OCI-M1 (cell line): ENCODE measurements at places on chromosomes 12 and 14.

GRCh38 chr14:22097586-22098292 is 424.1 kb upstream of the OR4E1 start:
- DNase-seq: no peak

GRCh38 chr12:68317047-68317667 is 15.0 kb downstream of the MDM1 start:
- peak; percentile 79 for DNase-seq

- no peak for DNase-seq
Measured at GRCh38 chr12:130192642-130193345, 30.5 kb downstream of the FZD10 start.

GRCh38 chr12:105089817-105090216 is 5.6 kb upstream of the ALDH1L2 start:
- no peak for DNase-seq

- DNase-seq: peak; percentile 64
Measured at GRCh38 chr12:14554281-14555007, 13.2 kb downstream of the PLBD1 start.

- DNase-seq: no peak
Measured at GRCh38 chr12:126431767-126432166, 1366.5 kb downstream of the AACS start.

DNA sequence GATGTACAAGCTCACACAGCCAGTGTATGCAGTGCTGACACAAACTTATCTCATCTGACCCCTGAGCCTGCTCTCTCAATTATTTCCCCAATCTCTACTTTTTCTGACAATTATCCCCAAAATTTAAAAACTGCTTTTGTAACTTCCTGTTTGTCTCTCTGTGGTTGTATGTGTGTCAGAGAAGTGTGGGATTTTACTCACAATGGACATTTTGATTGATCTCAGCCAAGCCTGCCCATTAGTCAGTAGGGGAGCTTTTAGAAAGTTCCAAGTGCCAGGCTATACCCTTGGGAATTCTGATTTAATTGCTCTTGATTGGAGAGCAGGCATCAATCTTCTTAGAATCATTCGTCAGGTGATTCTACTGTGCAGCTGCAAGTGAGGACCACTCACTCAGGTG is 64.9 kb upstream of the LMNTD1 start:
- DNase-seq: no peak

DNA sequence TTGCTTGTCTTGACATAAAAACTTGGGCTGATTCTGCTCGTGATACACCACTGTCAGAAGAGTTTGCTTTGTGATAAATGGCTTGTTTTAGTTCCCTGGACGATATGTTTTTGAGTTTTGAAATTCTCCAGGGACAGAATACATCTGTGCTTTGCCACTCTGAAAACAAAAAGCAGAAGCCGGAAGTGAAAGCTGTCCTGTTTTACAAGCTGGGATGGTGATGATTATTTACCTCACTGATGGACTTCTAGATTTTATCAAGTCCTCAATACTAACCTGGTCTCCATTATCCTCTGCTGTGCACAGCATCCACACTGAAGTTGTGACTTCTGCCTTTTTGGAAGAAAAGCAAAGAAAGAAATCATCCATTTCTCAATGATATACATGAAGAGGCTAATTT is 251.6 kb downstream of the TRHDE start:
- DNase-seq: peak; percentile 11

DNA sequence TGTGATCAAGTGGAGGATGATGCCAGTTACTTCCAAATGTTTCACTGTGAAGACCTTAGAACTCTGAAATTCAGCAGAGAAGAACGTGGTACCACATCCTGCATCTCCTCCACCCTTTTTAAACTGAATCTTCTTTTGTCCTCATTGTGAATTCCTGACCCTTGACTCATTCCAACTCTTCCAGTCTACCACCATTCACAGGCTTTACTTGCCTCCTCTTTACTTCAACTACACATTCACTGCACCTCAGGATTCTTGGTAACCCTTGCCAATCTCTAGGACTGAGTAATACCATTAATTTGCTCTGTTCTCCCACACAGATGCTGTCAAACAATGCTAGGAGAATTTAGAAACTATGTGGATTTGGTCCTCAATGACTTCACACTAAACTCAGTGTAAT is 37.3 kb downstream of the PPP1R12A start:
- no peak for DNase-seq

GRCh38 chr14:81802341-81802740 is 268.7 kb upstream of the SEL1L start:
- DNase-seq: no peak

- DNase-seq: no peak
Measured at GRCh38 chr12:179131-179884, 34.6 kb downstream of the SLC6A12 start.

DNA sequence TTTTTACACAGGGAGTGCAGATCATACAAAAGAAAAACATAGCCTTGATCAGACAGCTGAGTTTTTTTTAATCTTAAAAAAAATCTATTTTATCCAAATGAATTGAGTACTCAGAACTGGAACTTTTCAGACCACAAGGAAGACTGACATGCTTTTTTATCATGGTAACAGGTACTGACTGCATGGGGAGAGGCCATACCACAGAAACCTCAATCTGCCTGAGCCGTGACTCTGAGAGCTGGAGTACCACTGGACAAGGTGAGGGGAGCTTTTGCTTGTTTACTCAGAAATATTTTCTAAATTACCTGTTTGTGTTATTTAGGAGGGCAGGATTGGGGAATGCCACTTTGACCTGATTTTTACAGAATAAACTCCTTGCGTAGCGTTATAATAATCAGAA is 143.9 kb downstream of the ALX1 start:
- peak; percentile 56 for DNase-seq

DNA sequence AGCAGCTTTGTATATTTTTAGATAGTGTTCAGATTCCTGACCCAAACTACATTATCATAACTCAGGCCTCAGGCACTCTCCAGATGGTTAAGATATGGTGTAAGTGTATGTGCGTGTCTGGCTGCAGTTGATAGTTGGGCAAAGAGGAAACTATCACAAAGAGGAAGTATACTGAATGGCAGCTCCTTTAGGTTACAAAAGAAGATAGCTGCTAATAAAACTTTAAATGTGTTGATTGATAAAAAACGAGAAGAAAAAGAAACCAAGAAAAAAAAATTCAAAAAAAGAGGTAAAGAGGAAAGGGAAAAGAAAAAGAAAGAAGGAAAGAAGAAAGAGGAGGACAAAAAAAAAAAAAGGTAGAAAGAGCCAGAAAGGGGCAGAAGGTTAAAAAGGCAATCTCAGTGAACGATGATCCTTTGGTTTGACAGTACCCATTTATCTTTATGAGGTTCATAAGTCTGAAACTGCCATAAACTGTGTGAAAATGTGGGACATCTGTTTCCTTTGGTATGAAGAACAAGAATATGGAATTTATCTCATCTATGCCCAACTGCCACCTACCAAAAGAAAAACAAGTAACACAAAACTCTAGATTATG is 42.2 kb downstream of the TAOK3 start:
- DNase-seq: peak; percentile 95

DNA sequence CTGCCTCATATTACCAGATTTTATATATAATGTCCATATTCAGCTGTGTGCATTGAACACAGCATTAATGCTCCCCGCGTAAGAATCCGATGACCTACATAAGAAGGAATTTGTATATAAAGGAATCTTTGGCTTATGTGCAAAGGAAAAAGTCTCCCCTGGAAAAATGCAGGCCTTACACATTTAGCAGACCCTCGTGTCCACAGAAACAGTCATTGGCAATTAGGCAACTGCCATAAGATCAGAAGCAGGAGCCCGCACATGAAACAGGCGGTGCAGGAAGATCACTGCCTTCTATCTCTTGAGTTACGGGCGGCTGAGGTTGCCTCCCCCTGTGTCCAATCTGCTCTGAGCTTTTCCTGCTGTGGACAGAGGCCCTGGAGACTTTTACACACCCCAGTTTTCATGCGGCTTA is 63.2 kb upstream of the RFX4 start:
- DNase-seq: no peak

DNA sequence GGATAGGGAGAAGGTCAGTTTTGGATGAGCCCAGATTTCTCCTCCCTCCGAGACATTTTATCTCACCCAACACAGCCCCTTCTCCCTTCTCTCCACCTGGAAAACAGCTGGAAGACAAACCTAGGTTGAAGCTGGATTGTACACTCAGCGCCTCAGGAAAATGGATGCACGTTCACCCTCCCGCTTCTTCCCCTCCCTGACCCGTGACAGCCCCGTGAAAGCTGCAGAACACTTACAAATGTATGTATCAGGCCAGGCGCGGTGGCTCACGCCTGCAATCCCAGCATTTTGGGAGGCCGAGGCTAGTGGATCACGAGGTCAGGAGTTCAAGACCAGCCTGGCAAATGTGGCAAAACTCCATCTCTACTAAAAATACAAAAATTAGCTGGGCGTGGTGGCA is 4.2 kb downstream of the RNU4-2 start:
- DNase-seq: no peak
